Activated CD4-positive, alpha-beta T cell treated with anti-CD3 and anti-CD28 coated beads, Interleukin-2, amount 50 U/mL, for 48 hours (primary cell): ENCODE measurements at places on chromosomes 4 and X.

- DNase-seq: peak; percentile 34
These were observed 126.3 kb downstream of the NEK1 start for GRCh38 chr4:169485791-169486742.

DNA sequence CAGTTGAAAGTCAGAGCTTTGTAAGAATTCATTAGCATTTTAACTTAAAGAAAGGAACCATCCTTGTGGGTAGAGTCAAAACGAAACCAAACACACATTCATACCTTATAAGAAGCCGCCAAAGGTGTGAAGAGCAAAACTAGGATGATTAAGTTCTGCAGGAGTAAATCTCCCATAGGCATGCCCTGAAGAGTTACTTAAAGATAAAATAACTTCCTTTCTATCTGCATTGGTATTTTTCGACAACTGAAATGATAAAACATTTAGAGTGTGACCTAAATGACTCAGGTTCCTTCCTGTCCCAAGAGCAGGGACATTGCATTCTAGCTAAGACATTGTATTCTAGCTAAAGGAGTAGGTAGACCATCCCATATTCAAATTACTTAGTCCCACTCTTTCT, 75.3 kb downstream of the BCOR start:
- no peak for DNase-seq

DNA sequence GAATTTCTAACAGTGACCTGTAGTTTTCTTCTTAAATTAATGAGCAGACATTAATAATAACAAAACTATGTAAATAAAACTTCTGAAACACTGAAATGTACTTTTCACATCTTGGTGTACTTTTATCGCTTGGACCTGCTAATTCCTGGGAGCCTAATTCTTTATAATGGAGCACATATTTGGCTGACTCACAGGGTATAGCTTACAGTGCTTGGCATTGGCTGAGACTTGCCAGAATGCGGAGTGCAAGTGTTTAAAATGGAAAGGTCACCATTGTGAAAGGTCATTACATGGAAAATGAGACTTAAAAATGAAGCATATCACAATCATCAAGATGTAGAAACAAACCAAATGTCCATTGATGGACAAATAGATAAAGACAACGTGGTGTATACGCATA, 137.3 kb upstream of the PDLIM3 start:
- no peak for DNase-seq

- DNase-seq: no peak
These were observed 17.1 kb upstream of the TMEM150C start for GRCh38 chr4:82578935-82579334.

DNA sequence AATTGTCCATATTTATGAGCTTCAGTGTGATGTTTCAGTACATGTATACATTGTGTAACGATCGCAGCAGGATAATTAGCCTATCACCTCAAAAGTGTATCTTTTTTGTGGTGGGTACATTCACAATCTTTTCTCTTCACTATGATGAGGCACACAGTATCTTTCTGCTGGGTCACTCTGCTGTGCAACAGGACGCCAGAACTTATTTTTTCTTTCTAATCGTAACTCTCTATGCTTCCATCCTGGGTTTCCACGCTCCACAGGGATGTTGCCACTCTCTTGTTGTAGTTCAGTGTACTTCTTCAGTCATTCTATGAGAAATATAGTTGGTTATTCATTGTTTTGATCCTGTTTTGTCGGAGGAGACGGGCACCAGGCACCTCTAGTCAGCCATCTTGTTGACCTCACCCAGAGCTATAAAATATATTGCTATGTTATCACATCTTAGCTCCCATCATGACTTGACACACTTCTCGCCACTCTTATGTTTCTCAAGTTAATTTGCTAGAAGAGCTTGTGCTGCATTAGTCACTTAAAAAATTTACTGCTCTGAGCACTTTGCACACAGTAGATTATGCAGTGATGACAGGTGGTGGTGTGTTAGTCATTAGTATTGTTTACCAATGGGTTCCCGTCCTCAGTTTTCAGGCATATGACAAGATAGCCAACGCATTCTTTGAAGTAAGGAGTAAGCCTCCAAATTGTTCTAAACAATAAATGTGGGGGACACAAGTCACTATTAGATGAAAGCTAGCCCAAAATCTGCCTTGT, 1002.7 kb upstream of the PCDH7 start:
- DNase-seq: no peak

DNA sequence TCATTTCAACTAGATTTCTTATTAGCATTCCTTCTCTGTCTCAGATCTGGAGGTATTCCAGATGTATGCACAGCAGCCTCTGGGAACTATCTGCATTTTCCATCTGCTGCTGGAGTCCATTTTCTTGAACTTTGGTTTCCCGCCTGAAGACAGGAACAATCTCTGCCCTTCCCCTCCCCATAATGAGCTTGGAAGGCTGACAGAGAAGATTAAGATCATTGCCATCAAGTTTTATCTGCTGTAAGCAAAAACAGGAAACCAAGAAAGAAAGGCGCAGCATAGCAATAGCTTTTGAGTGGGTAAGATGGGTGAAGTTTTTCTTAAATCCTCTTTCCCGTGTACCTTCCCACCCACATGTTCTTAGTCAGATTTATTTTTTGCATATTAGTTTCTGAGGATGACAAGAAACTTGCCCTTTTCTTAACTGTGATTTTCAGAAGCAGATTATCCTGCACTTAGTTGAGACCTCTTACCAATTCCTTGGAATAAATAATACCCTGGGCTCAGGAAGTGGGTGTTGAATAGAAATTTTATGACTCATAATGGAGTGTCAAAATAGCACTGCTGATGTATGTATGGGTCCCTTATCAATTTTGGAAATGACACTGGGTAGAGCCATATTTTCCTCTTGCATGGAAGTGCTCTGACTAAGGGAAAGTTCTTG, 78.3 kb downstream of the CT47B1 start:
- DNase-seq: no peak

- peak; percentile 78 for DNase-seq
These were observed at the start of gene GPRASP3 for GRCh38 chrX:102720237-102721168. Gene GPRASP3, plus strand, starts transcription at chrX:102720743. Its CDS starts 28,253 bp downstream, at chrX:102748996.

- DNase-seq: no peak
These were observed 189.2 kb downstream of the GPM6A start for GRCh38 chr4:175622887-175623286.

DNA sequence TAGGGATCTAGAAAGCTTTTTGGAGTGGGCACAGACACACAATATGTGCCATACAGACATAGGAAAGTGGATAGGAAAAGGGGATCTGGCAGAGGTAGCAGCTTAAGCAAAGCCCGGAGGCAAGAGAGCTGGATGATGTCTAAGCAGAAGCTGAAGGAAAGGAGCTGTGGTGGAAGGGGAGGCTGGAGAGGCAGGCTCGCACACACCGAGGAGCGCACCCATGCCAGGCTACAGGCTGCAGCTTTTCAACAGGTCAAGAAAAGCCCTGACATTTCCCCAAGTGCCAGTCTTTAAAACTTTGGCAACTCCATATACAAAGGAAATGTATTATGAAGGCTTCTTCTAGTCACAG, 67.4 kb downstream of the SOWAHB start:
- DNase-seq: no peak

GRCh38 chr4:168846414-168846813, 163.6 kb downstream of the CBR4 start:
- no peak for DNase-seq

DNA sequence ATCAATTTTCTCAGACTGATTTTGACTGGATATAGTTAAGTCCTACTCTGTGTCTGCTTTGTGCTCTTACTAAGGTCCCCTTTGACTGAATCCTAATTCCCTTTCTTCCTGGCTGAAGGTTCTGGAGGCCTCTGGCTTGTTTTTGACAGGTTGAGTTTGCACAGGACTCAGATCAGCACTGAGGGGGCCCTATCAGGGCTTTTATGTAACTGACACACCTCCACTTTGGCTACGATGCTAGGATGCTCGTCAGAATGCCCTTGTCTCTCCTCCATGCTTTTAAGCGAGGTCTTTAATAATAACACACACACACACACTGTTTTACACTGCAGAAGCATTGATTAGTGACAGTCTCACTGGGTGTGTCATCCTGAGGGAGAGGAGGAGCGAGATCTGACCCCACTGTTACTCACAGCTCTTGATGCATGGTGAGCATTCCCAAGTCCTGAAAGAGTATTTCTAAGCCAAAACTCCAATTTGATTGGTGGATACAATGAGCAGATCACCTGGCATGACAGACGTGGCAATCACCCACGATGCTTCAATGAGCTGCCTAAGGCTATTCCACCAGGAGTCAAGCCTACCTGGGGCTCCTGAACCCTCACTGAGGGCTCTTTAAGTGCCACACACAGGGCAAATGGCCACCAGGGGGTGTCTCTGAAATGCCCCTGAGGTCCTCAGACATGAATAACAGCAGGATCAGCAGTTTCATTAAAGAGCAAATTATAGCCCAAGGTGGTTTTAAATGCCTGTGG, 130.4 kb upstream of the CPEB2 start:
- peak; percentile 46 for DNase-seq

GRCh38 chrX:11282043-11282442, 11.2 kb upstream of the AMELX start:
- DNase-seq: no peak

GRCh38 chrX:66672106-66672505, 33.2 kb upstream of the EDA2R start:
- no peak for DNase-seq

- no peak for DNase-seq
These were observed 13.2 kb downstream of the PSAPL1 start for GRCh38 chr4:7421356-7422150.

- no peak for DNase-seq
These were observed 168.4 kb upstream of the NRK start for GRCh38 chrX:105653891-105654290.

DNA sequence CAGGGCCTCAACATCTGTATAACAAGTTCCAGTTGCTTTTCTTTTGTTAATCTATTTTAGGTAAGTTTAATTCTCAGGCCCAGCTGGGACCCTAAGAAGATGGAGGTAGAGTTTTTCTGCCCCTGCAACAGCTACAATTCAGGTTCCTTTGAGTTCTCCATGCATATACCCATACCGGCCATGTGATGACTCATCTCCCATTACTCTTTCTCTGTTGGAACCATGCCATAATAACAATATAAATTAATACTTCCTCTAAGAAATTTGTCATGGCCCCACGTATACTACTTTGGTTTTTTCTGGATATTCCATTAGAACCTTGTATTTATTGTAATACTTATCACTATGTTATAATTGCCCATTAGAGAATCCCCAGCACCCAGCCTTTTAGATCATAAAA, 1.3 kb upstream of the INTU start:
- no peak for DNase-seq

- no peak for DNase-seq
These were observed 348.4 kb downstream of the FBXO8 start for GRCh38 chr4:173934933-173935620.

- DNase-seq: no peak
These were observed 22.9 kb downstream of the SHROOM3 start for GRCh38 chr4:76457885-76458284.

DNA sequence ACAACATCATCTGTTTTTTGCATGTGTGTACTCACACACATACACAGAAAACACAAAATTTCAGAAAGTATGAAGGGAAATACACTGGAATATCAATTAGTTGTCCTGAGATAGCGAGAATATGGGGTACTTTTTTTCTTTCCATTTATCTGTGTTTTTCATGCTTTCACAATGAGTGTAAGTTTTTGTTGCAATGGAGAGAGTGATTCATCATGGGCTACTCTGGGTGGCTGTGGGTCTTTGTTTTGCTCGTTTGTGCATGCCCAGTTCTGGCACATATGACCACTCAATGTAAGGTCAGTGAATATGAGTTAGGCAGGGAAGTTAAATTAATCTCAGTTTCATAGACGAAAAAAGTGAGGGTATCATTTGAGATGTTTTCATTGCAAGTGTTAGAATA, 26.9 kb downstream of the XK start:
- no peak for DNase-seq

GRCh38 chr4:93086356-93086755, 742.2 kb upstream of the ATOH1 start:
- no peak for DNase-seq

- no peak for DNase-seq
These were observed 36.5 kb downstream of the AFF2 start for GRCh38 chrX:148536961-148537360.

DNA sequence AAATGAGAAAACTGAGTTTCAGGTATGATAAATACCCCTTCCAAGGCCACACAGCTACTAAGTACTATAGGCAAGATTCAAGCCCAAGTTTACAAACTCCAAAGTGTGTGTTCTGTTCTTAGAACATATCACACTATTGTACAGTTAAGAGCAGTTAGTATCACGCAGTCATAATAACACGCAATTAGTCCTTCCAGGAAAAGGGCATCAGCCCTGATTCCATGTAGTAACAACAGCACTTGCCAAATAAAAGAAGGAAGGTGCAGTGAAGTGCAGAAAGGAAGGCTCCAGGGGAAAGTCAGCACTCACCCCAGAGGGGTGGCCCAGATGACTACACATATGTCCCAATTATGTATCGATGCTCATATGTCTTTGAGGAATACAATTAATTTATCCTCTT, 4.4 kb downstream of the TASL start:
- no peak for DNase-seq

DNA sequence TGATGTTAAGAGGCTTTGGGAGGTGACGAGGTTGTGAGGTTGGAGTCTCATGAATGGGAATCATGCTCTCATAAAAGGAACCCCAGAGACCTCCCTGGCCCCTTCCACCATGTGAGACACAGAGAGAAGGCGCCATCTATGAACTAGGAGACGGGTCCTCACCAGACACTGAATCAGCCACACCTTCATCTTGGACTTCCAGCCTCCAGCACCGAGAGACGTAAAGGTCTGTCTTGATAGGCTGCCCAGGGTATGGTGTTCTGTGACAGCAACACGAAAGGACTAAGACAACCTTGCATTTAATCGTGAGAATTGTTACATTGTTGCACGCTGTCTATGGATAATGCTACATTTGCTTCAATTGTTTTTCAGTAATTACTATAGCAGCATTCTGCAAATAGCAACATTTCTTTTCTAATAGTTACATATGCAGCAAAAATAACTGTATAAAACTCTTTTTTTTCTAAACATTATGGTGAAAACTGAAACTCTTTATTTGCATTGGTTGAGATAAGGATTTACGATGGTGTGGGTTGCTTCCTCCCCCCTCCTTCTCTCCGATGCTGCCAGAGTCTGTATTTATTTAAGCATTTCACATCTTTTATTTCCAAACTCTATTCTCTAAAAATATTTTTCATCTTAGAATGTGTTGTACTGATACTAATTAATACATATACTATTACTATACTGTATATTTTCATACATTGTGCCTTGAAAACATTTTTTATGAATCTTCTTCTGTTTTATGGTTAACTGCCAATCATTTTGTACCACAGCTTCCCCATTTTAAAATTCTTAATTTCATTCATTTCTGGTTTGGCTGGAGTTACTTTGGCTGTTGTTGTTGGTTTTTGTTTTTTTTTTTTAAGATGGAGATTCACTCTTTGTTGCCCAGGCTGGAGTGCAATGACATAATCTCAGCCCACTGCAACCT, 26.4 kb upstream of the AKAP17A start:
- no peak for DNase-seq

GRCh38 chrX:136825771-136826170, 45.0 kb upstream of the ARHGEF6 start:
- DNase-seq: no peak
